Natural killer cell (primary cell): ENCODE measurements at places on chromosomes 6 and 20.

DNA sequence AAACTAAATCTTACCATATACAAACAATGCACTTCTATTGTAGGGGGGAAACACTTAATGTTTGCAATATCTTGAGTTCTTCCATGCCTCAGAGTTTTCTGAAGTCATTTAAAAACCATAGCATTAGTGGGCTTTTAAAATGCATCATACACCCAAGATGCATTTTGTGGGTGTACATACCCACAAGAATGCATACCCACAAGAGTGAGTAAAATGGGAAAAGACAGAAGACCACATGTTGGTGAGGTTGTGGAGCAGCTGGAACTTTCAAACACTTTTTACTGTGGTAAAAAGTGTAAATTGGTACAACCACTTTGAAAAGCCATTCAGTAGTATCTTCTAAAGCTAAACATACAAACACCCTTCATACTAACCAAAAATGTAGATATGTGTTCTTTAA is 57.5 kb downstream of the CYB5R4 start:
- DNase-seq = no peak

DNA sequence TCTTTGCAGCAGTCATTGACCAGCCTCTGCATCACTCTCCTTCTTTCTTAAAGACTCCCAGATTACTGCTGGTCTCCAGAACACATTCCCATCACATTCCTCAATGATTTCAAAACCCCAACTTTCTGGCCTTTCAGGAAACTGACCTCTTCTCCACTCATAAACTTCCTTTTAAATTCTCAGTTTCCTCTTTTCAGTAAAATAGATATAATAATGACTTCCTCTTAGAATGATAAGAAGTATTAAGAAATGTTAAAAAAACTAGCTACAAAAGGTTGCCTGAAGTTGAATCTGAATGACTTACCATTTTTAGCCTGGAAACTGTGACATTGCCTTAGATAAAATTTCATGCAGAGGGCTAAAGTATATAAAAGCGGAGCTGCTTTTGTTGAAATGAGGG is 239.3 kb downstream of the OGFRL1 start:
- DNase-seq = no peak

GRCh38 chr6:125182237-125183008 is 28.9 kb downstream of the TPD52L1 start:
- no peak for DNase-seq

DNA sequence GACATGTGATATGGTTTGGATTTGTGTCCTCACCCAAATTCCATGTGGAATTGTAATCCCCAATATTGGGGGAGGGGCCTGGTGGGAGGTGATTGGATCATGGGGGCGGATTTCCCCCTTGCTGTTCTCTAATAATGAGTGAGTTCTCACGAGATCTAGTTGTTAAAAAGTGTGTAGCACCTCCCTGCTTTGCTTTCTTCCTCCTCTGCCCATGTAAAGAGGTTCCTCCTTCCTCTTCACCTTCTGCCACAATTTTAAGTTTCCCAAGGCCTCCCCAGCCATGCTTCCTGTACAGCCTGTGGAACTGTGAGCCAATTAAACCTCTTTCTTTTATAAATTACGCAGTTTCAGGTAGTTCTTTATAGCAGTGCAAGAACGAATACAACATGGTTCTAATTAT is 2.1 kb upstream of the ZNF451 start:
- DNase-seq = no peak

DNA sequence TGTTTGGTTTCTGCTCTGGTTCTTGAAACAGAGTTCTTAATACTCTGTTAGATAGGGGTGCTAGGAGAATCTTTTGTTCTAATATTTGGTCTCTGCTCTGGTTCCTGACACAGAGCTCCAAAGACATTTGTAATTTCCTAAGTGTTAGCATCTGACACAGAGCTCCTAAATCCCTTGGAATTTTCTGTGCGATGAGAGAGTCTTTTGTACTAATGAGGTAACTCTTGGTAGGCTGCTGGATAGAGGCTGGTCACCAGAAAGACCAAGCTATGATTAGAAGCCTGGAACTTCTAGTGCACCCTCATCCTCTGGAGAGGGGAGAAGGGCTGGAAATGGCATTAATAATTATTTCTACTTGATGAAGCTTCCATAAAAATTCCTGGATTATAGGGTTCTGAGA is 7.7 kb upstream of the CD109 start:
- DNase-seq = no peak

DNA sequence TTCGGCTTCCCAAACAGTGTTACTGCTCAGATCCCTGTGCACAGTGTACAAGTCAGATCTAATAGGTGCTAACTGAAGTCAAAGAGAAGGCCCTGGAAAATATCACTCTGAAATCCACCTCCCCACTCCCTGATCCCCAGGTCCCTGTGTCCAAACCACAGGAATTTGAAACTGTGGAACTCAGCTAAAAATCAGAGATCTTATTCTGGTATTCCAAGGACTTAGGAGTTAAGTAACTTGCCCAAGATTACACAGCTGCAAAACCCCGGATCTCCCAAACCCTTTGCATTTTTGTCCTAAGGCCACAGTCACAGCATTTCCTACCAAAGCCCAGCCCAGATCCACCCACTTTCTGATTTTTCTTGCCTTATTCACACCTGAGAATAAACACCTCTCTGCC is 32.3 kb upstream of the SLC23A2 start:
- DNase-seq = no peak
